NCI-H524 treated with DMSO at 0.1 percent for 48 hours (cell line): ENCODE measurements at places on chromosomes 3 and 15.

GRCh38 chr3:123723070-123723469 lies 138.2 kb upstream of the HACD2 start:
- DNase-seq, result no peak

DNA sequence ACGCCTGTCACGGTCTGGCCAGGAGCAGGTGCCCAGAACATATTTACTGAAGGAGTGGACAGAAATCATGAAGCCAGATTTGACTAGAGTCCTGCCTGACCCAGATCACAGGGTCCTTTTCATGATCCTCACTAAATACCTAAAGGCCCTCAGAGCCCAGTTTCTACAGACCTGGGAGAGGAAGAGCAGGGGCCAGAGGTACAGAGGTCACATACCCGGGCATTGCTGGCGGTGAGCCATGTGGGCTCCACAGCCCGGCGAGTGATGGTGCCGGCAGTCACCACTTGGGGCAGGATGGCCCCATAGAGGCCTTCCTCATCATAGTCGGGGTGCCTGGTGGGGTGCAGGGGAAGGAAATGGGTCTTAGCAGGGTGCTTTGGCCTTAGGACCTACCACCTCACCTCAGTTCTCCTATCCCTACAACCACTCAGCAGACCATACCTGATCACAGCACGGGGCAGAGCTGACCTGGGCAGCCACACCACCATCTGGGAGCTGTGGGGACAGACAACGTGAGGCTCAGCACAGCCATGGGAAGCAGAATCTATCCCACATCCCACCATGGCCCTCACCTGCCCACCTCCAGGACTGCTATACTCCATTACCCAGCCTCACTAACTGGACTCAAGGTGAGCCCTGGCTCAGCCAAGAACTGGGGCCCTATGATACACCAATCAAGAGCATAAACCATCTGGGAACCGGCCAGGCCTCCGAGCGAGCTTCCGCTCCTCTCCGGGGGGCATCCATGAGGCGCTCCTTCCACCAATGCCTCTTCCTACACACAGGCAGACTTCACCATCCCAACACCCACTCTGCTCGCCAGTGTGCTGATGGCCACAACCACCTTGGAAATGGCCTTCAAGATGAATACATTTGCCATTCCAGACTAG lies 12.9 kb downstream of the POLG start:
- DNase-seq, result no peak

DNA sequence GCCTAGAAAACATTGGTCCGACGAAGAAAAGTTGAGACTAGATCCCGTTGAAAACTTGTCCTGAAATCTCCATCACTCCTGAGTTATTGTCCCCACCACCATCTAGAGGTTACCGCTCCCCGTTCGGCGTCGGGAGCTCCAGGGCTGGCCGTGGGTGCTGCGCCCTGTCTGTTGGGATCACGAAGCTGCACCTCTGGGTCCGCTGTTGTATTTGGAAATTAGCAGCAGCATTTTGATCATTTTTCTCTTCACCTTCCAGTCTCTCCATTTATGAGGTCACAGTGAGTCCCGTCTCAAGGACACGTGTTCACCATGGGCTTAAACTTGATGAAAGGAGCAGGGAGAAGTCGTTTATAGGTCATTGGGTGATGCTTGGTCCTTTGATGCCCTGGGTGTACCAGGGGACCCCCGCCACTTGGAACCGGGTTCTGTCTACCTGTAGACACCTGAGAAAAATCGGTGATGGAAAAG lies 565 bp downstream of the MANF start:
- no peak for DNase-seq

GRCh38 chr3:142888481-142889211 lies at the start of gene PCOLCE2:
TSS of gene PCOLCE2 (minus strand) at chr3:142889083. CDS start at chr3:142888896, 187 bp downstream.
- DNase-seq, result peak; percentile 36

GRCh38 chr3:34421762-34422161 lies 623.3 kb downstream of the PDCD6IP start:
- no peak for DNase-seq

DNA sequence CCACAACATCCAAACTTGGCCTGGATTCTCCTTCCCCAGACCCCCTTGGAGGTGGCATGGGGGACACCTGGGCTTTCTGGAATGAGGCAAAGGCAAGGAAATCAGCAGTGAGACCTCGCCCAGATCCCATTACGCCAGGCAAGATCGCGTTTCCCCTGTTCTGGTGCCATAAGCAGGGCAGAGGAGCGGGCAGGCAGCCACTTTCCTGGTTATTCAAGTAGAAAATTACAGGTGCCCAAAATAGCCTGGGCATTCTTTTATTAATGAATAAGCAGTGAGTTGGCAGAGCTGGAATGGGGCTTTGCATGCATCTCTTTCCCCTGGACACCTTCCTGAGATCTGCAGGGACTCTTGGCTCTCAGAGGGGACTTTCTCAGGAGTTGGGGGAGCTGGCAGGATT lies 31.5 kb upstream of the FAM107A start:
- no peak for DNase-seq

DNA sequence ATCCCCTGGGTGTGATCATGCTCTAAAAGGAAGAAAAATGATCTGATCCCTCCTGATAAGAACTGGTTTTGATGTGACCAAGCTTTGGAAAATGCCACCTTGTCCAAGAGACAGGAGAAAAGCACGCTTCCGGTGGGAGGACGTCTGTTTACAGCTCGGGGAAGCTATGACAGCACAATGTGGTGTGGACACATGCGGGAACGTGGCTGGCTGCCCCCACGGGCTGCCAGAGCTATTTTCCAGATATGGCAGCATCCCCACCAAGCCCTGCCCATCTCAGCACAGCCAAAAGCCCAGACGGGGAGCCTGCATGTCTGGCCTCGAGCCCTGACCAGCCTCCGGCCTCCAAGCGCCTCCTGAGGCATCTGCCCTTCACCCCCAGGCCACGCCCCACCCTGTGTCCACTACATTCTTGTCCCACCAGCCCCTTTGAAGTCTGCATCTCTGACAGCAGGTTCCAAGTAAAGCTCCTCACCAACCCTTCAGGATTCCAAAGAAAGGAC lies 63.2 kb upstream of the HRH1 start:
- DNase-seq, result no peak

DNA sequence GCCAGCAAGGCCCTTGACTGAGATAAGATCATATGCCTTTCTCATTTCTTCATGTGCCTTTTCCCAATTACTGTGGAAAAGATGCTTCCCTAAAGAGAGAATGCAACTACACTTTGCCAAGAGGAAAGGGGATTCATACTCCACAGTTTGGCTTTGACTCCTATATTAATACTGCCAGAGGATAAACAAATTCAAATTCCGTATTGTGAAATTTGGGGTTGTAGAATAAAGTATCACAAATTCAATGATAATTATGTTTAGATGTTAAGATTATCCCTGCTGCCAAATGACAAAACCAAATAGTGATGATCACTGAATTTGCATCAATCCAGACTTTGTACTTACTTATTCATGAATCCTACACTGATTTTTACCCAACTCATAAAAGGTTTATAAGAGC lies 88.5 kb upstream of the MNS1 start:
- DNase-seq, result no peak

DNA sequence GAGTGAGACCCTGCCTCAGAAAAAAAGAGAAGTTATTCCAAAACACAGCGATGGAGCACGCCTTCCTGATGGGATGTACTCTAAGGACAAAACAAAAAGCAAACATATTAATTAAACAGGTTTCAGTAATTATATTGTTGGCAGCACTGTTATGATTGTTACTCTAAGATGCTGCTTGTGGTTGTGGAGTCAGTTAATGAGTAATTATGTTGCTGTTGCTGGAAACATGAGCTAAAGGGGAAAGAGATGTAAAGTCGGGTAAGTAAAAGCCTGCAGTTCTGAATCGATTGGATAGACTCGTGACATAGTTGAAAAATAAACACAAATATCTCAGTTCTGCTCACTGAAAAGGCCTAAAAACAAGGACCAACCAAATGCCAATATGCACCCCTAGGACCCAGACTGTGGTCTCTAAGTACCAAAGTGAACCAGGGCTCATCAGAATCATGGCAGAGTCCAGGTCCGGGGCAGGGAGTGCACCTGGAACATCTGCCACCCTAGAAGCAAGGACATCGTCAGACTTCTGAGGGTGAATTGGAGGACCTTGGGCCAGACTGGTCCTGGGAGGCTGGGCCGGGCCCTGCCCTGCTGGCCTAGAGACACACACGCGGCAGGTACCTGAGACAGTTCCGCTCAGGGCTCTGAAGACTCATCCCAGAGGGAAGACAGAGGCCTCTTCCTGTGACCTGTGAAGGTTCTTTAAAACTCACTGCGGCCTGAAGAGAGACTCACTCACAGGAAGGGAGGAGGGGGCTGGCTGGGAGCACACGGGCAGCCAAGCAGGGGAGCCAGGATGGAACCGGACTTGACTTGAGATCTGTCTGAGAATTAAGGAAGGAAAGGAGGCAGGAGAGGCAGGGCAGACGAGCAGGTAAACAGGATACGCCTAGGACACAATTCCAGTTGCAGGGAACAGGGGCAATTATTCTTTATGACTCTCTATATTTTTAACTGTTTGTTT lies 140.5 kb downstream of the LRRK1 start:
- DNase-seq, result no peak

- DNase-seq, result no peak
These were observed 53.0 kb upstream of the FOXP1 start for GRCh38 chr3:71636482-71636881.

DNA sequence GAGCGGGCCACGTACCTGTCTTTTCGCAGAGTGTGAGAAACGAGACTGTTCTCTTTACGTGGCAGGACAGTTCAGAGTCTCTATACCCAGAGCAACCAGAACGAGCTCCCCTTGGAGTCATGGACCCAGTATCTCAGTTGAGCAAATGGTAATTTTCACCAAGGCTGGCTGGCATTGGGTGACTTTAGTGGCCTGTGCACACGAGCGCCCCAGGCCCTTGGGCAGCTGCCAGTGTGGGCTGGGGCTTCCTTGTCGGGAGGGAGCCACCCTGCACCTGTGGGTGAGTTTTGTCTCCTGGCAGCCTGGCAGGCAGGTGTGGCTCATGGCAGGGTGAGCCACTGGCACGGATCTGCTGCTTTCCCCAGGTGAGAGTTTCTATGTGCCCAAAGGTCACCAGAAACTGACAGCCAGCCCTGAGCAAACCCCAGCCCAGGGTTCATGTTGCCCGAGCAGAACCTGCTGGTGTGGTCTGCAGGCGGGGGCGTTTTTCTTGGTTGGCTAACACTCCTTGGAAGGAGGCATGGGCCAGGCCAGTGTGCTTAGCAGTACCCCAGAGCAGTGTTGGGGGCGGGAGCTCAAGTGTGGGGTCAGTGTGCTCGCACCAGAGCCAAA lies 135.0 kb downstream of the TJP1 start:
- no peak for DNase-seq

- no peak for DNase-seq
These were observed 609 bp downstream of the RNF13 start for GRCh38 chr3:149813367-149814281.

DNA sequence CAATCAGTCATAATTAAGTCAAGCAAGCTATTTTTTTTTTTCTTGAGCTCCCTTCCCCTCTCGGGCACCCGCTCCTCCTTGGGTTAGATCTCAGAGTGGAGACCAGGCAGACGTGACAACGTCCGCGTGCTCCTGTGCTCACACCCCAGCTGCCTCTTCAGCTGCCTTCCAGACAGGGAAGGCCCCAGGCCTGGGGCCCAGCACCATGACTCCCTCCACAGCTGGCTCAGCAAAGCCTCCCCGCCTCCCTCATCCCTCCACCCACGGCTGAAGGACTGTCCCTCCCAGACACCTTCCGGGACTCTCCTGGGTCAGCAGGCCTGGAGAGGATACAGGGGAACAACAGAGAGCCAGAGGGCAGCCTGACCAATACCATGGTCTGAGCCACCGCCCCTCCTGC lies 87.9 kb upstream of the LINGO1 start:
- DNase-seq, result no peak

DNA sequence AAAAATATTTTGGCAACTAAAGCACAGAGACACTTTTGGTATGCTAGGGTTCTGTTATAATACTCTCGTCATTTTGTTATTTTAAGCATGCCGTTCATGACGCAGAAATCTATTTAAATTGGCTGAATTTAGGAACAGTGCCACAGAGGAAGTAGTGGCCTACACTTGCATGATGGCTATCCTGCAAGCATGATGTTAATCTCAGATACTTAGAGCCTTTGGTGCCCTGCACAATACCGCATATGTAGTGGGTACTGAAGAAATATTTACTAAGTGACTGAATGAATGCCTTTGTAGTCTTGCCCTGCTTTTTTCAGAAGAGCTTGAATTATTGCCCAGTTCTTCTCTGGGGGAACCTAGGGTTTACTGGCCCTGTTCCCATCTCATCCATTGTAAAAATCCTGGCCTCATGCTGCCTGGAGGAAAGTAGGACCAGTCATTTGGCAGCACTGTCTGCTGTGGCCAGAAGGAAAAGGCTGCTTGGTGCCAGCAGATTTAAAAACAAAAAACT lies 79.0 kb downstream of the SERPINI1 start:
- no peak for DNase-seq

DNA sequence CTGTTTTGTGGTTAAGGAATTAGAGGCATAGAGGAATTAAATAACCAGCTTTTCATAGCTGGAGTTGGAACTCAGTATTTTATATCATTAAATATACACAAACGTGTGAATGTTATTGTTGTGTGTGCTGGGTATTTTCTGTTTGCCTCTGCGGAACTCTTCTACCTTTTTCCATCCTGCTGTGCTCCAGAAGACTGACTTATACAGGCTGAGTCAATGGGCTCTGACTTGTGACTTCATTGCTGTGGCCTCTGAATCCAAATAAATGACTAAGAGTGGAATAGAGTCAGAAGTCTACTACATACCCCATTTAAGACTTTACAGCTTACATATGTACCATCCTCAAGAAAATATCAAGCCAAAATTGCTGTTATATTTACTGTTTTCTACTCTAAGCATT lies 17.6 kb downstream of the ARIH1 start:
- DNase-seq, result no peak

DNA sequence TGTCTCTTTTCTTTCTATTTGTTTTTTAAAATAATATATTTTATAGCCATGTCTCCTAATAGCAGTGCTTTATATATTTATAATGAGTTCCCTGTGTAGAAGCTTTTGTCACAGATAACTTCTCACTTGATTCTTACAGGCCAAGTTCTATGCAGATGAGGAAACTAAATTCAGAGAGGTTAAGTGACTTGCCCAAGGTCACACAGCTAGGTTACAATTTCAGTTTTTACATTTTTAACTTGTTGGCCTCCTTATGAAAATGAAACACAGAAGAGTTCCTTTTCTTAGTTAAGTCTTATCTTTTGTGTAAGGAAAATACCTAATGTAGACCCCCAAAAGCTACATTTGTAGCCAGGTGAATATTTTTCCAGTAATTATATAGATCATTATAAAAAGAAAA lies 83.3 kb upstream of the SOX2 start:
- no peak for DNase-seq

- DNase-seq, result peak; percentile 62
These were observed 49.4 kb downstream of the RBMS3 start for GRCh38 chr3:29329986-29330890.

GRCh38 chr3:123411340-123412040 lies 37.4 kb downstream of the ADCY5 start:
- DNase-seq, result no peak

- DNase-seq, result no peak
These were observed 38.7 kb downstream of the ROBO1 start for GRCh38 chr3:79729096-79729495.
